AML-193 (cell line): ENCODE measurements at places on chromosomes 7 and 10.
A peak's percentile ranks its signal among the peaks of the same experiment; 100 is the strongest.

- no peak for DNase-seq
These were observed 109.0 kb downstream of the ST7 start for GRCh38 chr7:117062300-117062699.

DNA sequence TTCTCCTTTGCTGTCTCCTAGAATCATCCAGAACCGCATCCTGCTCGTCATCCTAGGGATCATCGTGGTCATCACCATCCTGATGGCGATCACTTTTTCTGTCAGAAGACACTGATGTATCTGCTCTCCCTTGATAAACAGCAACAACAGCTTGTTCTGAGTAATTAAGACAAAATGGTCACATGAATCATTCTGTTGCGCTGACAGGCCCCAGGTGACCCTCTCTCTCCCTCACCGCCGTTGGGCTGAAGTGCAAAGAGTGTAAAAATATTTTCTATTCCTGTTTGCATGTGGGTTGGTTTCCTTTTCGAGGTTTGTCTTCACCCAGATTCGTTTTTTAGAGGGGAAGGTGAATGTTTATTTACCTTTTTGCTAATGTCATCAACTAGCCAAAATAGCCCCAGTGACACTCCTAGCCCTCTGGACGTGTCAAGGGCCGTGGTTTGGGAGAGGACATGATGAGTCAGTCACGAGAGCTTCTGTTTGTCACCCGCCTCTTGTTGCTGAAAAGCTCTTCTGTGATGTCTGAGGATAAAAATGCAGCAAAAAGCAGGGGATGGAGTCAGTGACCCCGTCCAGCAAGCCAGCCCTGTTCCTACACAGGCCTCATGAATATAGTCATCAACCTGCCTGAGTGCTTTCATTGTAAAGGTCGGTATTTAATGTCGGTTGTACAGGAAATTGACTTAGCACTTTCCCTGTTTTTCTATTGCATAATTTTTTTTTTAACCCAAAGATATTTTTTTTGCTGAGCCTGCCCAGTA lies 134.6 kb upstream of the TCF7L2 start:
- DNase-seq = peak; percentile 55

DNA sequence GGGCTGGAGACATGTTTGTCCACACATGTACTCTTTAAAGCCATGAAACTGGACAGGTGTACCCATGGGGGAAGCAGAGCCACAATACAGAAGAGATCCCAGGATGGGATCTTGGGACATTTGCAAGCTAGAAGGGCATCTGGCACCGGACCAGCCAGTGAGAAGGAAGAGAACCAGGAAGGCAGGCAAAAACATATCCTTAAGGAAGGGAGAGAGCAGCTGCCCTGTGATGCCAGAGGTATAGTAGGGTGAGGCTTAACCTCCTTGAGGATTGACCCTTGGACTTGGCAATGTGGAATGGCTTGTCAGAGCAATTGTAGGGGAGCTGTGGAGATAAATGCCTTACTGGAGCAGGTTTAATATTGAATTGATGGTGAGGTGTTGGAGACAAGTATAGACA lies 17.9 kb upstream of the SUV39H2 start:
- DNase-seq = no peak

DNA sequence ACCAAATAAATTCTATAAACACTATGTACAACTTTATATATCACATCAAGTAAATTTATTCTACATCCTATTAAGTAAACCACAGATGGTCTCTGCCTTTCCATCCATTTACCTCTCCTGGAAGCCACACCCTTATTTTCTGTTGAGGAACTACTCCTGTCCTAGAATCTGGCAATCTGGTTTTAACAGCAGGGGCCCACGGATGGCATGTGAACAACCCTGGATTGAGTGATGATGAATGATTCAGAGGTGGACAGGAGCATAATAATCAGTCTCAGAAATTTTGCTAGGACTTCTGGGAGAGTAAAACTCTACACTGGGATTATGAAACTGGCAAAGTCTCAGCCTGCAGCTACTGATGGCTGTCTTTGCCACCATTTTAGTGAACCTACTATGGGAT lies 54.1 kb downstream of the CDK6 start:
- no peak for DNase-seq

- DNase-seq = peak; percentile 41
These were observed 56.0 kb downstream of the LGI1 start for GRCh38 chr10:93813507-93814465.

- no peak for DNase-seq
These were observed 1463.4 kb upstream of the CELF2 start for GRCh38 chr10:9554321-9554720.

DNA sequence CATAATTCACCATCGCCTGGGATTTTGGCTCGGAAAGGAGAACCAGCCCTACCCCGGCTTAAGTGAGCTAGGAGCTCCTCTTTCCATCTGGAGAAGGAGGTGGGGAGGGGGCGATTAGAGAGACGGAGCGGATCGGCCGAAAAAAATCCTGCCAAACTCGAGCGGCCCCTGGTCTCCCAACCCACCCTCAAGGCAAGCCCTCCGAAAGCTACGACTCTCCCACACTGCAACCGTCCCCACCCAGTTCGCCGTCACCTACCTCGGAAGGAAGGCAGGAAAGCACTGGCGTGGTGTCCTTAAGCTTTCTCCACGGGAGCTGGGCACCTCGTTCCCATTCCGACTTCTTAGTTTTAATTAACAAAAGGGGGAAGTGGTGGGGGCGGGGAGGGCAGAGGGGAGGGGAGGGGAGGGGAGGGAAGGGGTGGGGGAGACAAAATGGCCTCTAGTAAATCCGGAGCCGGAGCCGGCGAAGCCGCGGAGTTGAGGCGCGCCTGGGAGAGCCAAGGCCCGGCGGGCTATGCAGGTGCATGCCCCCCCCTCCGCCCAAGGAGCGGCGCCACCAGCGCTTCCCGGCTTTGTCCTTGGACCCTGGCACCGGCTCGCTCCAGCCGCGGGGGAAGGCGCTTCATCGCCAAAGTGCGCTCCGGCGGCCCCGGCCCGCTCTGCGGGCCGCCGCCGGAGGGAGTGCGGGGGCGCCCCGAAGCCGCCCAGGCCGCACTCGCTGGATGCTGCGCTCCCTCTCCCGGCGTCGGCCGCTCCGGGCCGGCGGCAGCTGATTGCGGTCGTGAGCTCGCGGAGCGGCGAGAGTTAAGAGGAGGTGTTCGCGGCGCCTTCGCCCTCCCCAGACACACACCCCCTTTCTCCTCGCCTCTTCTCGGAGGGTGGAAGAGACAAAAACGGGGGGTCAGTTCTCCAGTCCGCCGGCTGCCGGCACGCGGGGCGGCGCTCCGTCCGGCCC lies at the start of gene LRRC4:
Gene LRRC4, minus strand, starts transcription at position 784 of the 958 bp plus-strand sequence. CDS start 797 bp downstream, outside the sequence.
- no peak for DNase-seq

- DNase-seq = no peak
These were observed 246.2 kb downstream of the ETV1 start for GRCh38 chr7:13743226-13743625.

DNA sequence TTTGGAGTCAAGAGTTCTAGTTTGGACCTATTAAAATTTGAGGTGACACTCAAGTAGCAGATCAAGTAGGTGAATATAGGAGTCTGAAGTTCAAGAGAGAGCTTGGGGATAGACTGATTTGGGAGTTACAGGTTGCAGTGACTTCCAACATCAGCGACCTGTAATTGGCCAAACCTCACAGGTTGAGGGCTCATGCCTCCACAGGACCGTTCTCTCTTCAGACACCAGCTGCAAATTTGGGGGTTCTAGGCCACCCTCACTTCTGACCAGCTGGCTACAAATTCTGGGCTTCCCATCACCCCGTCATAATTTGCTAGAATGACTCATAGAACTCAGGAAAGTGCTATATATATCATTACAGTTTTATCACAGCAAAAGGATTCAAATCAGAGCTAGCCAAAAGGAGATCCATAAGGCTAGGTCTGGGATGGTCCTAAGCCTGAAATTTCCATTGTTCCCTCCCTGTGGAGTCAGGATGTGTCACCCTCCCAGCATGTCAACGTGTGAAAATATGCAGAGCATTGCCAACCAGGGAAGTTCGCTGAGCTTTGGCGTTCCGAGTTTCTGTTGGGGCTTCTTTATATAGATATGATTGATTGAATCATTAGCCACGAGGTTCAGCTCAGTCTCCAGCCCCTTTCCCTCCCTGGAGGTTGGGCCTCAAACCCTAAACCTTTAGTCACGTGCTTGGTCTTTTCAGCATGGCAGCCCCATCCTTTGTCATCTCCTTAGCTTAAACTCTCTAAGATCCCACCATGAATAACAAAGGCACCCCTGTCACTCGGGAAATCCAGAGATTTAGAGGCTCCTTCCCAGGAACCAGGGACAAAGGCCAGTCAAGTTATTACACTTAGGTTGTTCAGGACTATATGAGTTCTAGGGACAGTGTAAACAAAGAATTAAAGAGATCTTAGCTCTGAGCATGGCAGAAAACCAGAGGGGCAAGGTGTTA lies 20.7 kb upstream of the ZNF212 start:
- no peak for DNase-seq
